ENCODE measurements at places on chromosomes 6 and 20. TPM values are rescaled to one million over a fixed set of nuclear protein-coding genes. Genes with fewer than 3 reads are reported as not detected.

GABRR2 gene
- total RNA-seq, result 1.5 TPM

MTHFD1L gene
- 2.7 TPM for total RNA-seq

DNA sequence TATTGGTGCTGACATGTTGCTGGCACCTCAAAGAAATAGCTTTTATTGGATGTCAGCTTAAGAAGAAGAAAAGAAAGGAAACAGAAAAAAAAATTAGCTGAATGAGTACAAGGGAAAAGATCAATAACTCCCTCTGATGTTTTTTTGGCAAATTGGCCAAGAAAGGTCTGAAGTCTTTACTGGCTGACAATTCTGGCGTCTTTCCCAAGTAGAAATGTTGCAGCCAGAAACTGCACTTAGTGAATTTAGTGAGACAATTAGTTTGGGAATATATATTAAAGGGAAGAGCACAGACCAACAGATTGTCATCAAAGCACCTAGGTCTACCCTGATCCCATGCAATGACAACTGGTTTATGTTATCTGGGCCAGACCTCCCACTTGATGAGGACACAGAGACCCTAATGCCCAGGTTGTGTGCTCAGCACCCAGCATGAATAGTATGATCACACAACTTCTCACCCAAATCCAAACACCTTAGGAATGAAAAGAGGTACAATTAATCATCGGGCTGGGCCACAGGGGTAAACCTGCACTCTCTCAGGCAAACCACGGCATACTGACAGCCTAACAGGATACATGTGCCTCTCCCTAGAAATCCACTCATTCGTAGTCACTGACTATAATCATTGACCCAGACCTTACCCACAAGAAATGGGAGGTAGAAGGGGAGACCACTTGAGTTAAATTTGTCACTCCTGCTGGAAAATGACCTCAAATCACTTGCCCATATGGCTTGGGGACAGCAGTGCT, 612.3 kb upstream of the ARID1B start:
- peaks cover 32% of the 10 kb centered on the region for H3K4me1 ChIP-seq
- no peak overlapping the region for H3K4me3 ChIP-seq
- peak overlapping the region; percentile 34 for H3K27ac ChIP-seq

DNA sequence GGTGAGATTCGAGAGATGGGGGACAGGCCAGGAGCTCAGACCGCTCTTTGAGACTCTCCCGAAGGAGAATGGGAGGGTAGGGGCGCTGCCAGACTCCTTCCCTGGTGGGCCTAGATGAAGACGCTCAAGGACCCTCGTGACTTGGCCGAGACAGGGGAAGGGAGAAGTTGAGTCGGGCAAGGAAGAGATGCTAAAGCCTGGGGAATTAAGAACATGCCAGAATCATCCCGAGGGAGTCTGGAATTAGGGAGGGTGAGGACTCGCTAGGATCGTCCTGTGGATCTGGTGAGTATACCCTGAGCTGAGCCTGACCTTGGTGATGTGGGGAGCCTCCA, 529 bp downstream of the UBE2C start:
- peak overlapping the region; percentile 59 for H3K4me3 ChIP-seq
- DNase-seq, result no peak
- H3K36me3 ChIP-seq, result no peaks in the 10 kb centered on the region

DNA sequence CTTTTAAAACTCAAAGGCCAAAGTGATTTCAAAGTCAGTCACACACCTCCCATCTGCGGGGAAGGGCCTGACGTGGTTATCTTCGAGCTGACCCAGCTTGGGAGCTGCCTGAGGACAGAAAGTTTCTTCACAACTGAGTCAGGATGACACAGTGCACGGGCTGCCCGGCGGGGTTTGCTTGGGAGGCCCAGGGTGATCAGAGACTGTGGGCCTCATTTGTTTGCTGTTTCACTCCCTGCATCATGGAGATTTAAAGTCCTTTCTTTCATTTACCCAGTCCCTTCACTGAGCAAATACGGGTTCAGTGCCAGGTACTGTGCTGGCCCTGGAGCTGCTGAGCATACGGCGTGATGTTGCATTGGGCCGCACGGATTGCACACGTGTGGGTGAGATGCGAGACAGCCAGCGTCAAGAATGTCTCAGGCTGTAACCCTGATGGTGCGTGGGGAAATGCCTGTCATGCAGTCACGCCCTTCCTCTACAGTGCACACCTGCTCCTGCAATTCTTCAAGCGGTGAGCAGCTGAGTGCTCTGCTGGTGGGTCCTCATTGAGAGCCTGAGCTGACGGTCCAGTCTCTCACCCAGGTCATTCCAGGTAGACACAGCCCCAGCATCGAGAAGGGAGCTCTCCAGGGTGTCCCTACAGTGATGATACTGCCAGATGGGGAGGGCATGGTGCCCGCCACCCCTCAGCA, 82.7 kb upstream of the PMEPA1 start:
- no peaks in the 10 kb centered on the region for H3K4me1 ChIP-seq
- no peaks in the 10 kb centered on the region for H3K36me3 ChIP-seq
- no peak overlapping the region for H3K27ac ChIP-seq
- no peak overlapping the region for H3K4me3 ChIP-seq

DNA sequence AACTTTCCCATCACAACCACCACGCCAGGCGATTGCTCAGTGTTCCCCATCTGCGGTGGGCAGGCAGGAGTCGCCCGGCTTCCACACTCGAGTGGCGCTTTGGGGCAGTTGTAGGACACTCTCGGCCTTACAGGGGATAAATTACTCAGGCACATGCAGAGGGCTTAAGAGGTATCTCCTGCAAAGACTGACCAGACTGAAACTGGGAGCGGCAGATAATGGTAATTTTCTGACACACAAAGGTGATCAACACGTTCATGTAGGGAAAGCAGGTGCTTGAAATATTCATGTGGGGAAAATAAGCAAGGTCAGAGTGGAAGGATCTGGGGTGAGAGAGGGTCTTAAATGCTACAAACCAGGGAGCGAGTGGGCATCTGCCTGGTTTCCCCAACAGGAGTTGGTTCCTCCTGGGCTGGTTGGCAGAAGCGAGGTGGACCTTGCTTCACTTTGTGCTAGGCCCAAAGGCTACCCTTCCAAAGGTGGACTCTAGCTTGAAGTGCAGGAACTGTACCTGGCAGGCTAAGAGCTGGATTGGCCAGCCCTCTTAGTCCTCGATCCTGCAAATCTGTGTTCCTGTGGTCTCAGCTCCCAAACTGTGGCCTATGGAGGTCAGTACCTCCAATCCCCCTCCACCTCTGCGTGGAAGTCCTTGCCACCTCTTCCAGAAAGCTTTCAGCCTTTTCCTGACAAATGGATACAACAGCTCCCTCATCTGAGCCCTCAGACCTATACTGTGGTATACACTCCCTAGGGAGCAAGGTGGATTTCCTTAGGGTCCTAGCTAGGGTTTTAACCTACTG, 16.7 kb downstream of the PLAGL2 start:
- DNase-seq, result no peak
- peaks cover 13% of the 10 kb centered on the region for H3K36me3 ChIP-seq
- peak overlapping the region; percentile 62 for H3K4me3 ChIP-seq
- H3K27me3 ChIP-seq, result no peaks in the 10 kb centered on the region

GRCh38 chr6:15608396-15608795, 54.4 kb downstream of the DTNBP1 start:
- H3K27me3 ChIP-seq, result no peaks in the 10 kb centered on the region
- DNase-seq, result no peak
- H3K27ac ChIP-seq, result no peak overlapping the region
- H3K36me3 ChIP-seq, result no peaks in the 10 kb centered on the region
- H3K4me3 ChIP-seq, result no peak overlapping the region

- no peaks in the 10 kb centered on the region for H3K27me3 ChIP-seq
- DNase-seq, result no peak
- no peaks in the 10 kb centered on the region for H3K36me3 ChIP-seq
- no peak overlapping the region for H3K4me3 ChIP-seq
- H3K4me1 ChIP-seq, result no peaks in the 10 kb centered on the region
Measured at GRCh38 chr20:35252037-35252461, 25.6 kb downstream of the MMP24 start.

DNA sequence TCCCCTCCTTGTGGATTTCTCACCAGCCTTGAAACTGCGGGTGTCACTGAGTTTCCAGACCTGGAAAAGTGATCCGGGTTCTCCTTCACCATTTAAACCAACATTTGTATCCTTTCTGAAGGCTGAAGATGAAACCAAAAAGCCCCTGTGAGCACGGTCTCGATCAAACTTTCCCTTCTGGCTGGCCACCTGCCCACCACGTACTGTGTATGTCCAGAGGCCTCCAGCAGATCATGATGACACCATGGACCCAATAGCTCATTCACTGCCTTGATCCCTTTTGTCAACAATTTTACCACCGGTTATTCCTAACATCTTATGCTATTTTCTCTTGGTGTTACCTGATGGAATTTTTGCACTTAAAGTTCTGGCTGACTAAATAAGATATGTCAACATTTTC, 15.6 kb downstream of the ULBP1 start:
- no peaks in the 10 kb centered on the region for H3K36me3 ChIP-seq
- H3K27me3 ChIP-seq, result no peaks in the 10 kb centered on the region
- H3K27ac ChIP-seq, result no peak overlapping the region
- H3K4me1 ChIP-seq, result no peaks in the 10 kb centered on the region
- no peak overlapping the region for H3K4me3 ChIP-seq

GRCh38 chr20:2217857-2218539, 77.8 kb upstream of the TGM3 start:
- no peaks in the 10 kb centered on the region for H3K4me1 ChIP-seq
- DNase-seq, result no peak
- no peak overlapping the region for H3K27ac ChIP-seq
- no peaks in the 10 kb centered on the region for H3K36me3 ChIP-seq
- H3K4me3 ChIP-seq, result no peak overlapping the region
- no peaks in the 10 kb centered on the region for H3K27me3 ChIP-seq

Measured in vagina (tissue), 2 donors.